Naive thymus-derived CD4-positive, alpha-beta T cell (primary cell): ENCODE measurements at places on chromosomes 4 and X.
A peak's percentile ranks its signal among the peaks of the same experiment; 100 is the strongest.

DNA sequence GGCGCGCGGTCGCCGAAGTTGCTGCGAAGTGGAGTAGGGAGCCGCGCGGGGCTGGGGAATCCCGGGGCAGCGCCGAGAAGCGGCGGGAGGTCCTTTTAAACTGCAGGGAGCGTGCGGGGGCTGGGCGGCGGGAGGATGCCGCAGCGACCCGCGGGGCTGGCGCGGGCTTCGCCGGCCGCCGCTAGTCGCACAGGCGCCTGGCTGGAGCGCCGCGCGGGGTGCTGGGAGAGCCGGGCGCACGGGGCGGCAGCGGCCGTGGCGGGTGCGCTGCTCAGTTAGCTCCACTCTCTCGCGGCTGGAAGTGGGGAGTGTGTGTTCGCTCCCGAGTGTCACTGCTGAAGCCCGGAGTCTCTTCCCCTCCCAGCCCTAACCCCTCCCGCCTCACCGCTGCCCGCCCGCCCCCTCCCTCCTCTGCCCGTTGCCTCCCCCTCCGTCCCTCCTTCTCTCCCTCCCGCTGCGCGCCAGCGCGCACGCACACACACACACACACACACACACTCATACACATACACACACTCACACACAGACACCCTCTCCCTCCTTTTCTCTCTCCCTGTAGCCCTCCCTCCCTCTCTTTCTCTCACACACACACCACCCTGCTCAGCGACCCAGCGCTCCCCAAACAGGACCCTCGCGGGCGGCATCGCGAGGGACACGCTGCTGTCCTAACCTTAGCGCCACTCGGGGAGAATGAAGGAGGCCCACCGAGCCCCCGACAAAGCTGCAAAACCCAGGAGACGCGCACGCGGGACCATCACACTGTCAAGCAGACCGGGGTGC, at the start of gene NDNF:
NDNF (minus strand) TSS at position 312 of the 780 bp plus-strand sequence. CDS start 26,698 bp downstream, outside the sequence.
- DNase-seq, result peak; percentile 13

DNA sequence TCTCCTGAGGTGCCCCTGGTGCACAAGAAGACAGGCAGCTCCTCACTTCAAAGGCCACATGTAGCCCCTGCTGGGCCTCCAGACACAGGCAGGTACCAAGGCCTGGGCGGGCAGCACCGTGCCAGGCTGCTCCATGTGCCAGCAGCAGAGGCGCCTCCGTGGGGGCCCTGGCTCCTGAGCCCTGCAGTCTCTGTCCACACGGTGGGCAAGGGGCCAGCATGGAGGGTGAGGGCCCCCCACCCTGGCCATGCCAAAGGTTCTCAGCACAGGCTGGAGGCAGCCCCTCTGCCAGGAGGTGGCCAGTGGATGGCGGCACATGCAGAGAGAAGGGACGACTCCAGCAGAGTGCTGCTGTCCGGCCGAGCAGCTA, 72.6 kb downstream of the FAM53A start:
- no peak for DNase-seq

DNA sequence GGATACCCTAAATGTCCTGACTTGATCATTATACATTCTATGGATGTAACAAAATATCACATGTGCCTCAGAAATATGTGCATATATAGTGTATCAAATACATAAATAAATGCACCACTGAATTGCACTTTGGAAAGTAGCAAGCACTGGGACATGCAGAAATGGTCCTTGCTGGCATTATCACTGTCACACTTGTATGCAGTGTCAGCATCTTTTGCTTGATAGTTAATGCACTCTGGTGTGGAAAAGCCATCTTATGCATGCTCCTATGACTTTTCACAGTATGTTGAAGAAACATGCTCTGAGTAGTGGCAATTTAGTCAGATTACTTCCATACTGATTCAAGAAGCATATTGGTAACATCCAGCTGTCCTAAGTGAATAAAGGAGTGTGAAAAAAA, 27.5 kb upstream of the REPS2 start:
- DNase-seq, result no peak

DNA sequence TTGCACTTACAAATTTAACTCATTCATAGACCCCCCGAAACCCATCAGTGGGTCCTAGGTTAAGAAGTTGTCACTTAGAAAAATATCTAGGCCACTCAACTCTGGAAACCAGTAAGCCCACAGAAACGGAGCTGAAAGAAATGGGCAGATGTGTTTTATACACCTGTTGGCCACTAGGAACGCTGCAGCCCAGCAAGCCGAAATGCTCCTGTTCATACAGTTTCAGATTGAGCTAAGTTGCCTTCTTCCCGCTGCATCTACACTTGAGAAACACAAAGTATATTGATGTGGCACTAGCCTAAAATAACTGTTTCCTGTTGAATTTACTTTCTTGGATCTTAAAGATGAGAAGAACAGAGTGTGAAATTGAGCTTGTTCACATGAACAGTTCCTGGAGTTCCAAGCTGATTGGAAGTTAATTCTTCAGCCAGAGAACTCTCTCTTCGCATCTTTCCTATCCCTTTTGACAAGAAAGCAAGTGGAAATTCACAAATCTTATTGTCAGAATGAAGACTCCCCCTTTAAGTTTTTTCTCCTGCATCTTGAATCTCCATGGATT, 174.1 kb downstream of the RBMX2 start:
- no peak for DNase-seq

DNA sequence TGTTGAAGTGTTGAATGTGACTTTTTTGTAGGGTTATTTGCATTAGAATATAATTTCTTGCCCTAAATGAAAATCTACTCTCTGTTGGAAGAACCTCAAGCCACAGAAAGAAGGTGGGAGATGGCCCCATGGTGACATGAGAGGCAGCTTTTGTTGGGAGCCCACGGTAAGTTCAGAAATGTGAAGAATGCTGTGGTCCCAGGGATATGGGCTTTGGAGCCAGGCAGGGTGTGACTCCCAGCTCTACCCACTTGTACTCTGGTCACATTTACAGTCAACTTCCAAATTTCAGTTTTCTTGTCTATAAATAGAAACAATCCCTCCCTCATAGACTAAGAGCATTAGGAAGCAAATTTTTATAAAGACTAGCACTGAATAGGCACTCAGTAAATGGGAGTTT, 177.8 kb downstream of the RAB28 start:
- DNase-seq, result no peak

- DNase-seq, result no peak
Measured at GRCh38 chr4:125461676-125462363, 147.1 kb downstream of the FAT4 start.
